ENCODE measurements at places on chromosomes 4 and X.

DNA sequence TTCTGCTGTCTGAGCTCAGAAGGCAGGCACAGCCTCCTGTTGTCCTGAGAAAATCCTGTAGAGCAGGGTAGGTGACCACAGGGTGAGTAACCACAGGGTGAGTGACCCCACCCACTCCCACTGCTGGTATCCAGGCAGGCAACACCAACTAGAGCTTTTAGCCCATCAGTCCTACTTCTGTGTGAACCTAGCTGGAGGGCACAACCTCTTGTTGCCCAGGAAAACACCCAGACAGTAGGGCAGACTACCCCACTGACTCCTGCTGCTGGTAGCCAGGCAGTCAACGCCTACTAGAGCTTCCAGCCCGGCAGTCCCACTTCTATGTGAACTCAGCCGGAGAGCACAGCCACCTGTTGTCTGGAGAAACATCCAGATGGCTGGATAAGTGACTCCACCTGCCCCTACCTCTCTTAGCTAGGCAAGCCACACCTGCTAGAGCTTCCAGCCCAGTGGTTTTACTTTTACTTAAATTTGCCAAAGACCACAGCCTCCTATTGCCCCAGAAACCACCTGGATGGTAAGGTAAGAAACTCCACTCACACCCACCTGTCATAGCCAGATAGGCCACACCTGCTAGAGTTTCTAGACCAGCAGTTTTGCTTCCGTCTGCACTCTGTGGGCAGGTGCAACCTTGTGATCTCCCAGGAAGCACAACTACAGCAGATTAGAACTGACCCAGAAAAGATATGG, 371.6 kb downstream of the INPP4B start:
- no peak for DNase-seq

GRCh38 chrX:128436397-128437103, 384.3 kb upstream of the ACTRT1 start:
- DNase-seq: no peak

- DNase-seq: no peak
Measured at GRCh38 chr4:120821029-120821428, 101.5 kb downstream of the PRDM5 start.

GRCh38 chr4:120841580-120841979, 80.9 kb downstream of the PRDM5 start:
- DNase-seq: no peak

DNA sequence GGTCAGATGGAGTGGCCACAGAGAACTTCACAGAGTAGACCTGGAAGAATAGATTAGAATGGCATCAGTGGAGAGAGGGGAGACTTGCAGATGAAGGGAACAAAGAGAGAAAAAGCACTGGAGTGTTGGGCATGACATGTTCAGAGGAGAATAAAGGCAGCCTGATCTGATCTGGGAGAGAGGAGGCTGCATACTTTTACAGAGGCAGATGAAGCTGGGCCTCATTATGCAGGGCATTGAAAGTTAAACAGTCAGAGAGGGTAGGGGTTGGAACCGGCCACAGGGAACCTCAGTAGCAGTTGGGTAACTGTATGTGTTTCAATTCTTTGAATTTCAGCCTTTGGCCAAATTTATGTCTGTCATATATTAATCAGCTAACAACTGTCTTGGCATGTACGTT, 61.2 kb downstream of the SH3BGRL start:
- no peak for DNase-seq

Measured in effector memory CD4-positive, alpha-beta T cell (primary cell).